Activated CD4-positive, alpha-beta T cell treated with anti-CD3 and anti-CD28 coated beads, Interleukin-2, amount 50 U/mL, for 48 hours (primary cell): ENCODE measurements at places on chromosomes 7 and 10.

DNA sequence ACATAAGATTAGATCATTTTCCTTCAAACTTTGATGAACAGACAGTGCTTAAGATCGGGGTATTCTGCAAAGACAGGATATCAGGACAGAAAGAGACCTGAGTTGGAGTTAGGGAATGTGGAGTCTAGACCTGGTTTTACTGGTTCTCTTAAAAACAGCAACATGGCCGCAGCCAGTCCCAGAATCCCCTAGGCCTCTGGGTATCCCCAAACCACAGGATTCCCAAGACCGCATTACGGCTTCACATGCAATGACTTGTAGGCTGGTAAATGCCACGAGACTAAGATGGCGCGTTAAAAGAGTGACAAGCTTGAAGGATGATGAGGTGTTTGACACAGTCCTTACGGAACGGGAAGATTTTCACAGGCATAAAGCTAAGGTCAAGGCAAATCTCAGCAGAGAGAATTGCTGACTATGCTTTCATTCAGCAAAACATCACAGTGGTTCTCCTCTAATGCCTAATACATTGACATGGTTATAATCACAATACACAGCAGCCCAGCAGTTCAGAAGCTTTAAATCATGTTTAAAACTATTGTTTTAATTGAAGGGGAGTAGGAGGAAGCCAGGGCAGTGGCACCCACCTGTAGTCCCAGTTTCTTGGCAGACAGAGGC is 32.9 kb downstream of the MPP7 start:
- DNase-seq, result no peak

DNA sequence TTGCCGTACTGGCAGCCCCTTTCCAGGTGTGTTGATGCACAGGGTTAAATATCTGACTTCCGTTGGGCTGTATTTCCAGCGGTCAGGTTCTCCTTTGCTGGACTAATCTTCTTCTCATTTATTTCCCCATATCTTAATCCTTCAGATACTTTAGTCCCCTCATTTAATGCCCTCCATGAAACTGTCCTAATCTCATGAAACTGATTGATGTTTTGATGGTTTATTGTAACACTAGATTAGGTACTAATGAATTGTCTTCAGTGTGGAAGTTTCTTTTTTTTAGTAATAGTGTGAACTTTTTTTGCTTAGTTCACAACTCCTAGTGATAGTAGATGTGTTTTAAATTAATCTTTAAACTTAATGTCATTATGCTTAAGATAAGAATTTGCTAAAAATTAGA is 6.3 kb downstream of the CUL1 start:
- no peak for DNase-seq

- DNase-seq, result no peak
Measured at GRCh38 chr7:135910393-135911036, 66.6 kb downstream of the MTPN start.

- DNase-seq, result no peak
Measured at GRCh38 chr10:52771534-52772445, 794 bp downstream of the MBL2 start.

GRCh38 chr10:121811386-121811785 is 116.4 kb downstream of the ATE1 start:
- DNase-seq, result no peak

DNA sequence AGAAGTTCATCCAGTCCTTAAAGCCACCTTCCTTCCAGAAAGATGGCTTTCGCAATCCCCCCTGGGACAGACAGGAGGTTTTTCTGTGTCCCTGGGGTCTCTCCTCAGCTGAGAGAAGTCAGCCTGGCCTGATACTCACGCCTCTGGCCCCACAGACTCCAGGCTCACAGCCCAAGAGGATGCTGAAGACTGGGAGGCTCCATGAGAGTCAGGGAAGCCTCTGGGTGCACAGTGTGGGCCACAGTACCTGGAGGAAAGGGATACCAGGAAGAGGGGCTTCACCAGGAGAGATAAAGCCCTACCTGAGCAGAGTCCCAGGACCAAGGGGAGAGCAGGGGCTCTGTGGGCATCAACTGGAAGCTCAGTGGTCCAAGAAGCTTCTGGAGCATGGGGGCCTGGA is 324.4 kb downstream of the GRID1 start:
- no peak for DNase-seq
